ENCODE measurements at places on chromosomes 12 and 14. TPM values are rescaled to one million over a fixed set of nuclear protein-coding genes. Genes with fewer than 3 reads are reported as not detected.

Gene EGLN3
- 0.25 TPM for total RNA-seq

Gene MYO1H
- not detected for total RNA-seq

Gene SLC16A7
- 14.5 TPM for total RNA-seq

Gene KLRG1
- total RNA-seq: 1.4 TPM

Gene FAM161B
- total RNA-seq: 2.7 TPM

Gene SETD1B
- total RNA-seq: 6.8 TPM

Gene KRT78
- not detected for total RNA-seq

Gene SRSF5
- total RNA-seq: 84.6 TPM

Gene PCED1B
- total RNA-seq: 2.1 TPM

Gene AICDA
- total RNA-seq: not detected
